ENCODE measurements at places on chromosomes 4 and X.

DNA sequence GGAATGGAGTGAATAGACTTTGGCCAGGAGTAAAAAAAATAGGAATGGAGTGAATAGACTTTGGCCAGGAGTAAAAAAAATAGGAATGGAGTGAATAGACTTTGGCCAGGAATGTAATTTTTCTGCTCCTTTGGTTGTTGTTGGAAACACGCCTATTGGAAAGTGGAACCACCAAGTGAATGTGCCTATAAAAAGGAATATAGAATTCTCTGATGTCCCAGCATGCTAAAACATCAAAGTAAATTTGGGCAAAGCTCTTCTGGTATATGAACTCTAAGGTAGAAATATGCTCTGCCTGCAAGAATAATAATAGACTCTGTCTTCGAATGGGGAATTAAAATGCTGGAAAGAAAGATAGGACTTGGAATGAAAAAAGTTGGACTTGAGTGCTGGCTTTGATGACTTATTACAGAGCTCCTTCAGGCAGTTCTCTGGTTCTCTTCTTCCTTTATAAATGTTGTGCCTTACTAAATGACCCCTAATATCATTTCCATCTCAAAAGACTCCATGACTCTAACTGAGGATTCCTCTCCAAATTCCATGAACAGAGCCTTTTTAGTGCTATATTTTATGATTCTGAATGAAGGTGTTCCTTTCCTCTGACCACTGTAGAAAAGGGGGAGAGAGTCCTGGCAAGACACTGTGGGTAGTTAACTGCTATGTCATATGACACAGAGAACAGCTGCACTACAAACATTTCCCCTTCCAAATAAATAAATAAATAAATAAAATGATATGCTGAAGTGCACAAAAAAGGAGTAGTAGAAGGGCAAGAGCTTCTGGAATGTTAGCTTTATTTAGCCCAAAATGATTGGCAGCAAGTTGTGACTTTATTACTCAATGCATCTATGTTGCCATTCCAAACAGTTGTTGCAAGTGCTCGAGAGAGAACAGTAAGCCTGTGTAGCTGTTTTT is 13.5 kb upstream of the GBA3 start:
- DNase-seq = no peak

DNA sequence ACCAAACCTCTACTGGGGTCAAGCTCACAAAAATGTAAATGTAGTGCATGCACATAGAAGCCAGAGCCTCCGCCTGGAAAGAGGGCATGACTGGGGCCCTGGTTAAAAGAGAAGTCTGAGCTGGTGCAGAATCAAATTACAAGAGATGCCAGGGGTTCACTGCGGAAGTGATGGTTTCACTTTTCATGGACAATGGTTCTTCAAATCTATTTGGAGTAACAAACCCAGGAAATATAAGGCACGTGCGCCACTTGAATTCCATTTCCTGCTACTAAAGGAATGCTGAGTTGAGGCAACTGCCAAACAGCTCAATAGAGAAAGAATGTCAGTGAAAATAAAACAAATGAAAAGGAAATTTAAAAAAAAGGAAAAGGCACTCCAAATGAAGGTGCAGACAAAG is 79.8 kb downstream of the FUNDC1 start:
- DNase-seq = peak; percentile 30

DNA sequence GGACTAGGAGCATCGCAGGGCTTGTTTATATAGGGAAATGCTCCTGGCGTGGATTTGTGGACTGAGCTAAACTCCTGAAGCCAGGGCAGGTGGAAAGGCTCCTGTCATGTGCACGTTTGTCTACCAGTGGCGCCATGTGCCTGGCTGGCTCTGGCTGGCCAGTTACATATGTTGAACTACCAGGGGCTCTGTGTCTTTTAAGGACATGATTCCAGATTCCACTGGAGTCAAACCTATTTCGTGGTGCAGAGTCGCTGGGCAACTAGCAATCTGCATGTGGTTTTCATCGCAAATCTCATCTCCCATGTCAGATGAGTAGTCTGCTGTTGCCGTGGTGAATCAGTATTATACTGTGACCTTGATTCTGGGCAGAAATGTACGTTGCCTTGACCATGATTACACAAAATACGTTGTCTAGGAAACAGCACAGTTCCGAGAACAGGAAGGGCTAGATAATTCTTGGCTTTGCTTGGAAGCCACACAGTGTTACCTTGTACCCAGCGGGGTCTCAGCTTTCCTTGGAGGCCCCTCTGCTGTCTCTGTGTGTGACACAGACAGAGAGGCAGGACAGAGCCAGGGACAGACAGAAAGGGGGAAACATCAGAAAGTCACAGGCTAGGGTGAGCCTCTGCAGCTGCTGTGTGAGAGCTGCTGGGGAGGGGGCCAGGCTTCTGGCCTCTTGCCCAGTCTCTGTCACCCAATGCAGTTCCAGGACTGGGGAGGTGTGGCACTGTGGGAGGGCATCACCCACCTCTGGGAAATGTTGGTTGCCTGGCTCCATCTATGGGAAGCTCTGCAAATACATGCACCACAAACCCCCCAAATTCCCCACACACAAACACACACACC is 19.2 kb downstream of the PNMA6E start:
- no peak for DNase-seq

GRCh38 chrX:43585922-43586321 is 70.2 kb upstream of the MAOA start:
- no peak for DNase-seq

GRCh38 chrX:7143941-7144525 is 3.5 kb upstream of the STS start:
- no peak for DNase-seq

- DNase-seq = no peak
Observed at GRCh38 chr4:182533964-182534363, 290.8 kb downstream of the TENM3 start.

- DNase-seq = no peak
Observed at GRCh38 chr4:9781343-9782135, at the start of gene DRD5. DRD5 (plus strand) TSS chr4:9781634; CDS start chr4:9782030, 396 bp downstream.

DNA sequence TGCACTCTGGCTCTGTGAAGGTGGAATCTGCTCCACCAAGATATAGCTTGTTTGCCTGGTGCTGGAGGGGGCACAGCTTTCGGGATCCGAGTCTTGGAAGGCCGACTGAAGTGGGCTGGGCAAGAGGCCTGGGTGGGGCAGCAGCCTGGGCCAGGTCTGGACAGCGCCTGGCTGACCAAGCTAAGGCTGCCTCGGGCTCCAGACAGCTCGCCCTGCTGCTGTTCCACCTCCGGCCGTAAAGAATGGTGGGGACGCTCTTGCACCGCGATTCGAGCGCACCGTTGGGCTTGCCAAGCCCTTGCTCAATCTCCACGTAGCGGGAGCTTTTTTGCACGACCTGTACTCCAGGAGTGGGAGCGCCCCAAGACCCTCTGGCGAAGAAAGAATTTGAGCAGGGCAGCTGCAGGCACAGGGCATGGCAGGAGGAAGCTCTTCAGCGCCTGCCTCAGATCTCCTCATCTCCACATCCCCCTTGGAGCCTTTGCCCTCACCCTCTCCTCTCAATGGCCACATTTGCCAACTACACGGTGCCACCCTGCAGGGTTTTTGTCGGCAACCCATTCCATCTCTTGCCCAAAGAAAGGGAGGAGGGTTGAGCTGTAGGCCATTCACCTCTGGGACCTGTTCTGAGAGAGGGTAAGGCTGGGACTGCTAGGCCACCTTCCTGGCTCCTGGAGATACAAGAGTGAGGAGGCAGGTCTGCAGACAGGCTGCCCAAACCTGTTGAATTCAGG is 18.9 kb downstream of the CNGA2 start:
- peak; percentile 30 for DNase-seq

- no peak for DNase-seq
Observed at GRCh38 chr4:113007151-113007550, 42.3 kb upstream of the ANK2 start.

- peak; percentile 79 for DNase-seq
Observed at GRCh38 chrX:41009850-41010846, 75.1 kb upstream of the USP9X start.

DNA sequence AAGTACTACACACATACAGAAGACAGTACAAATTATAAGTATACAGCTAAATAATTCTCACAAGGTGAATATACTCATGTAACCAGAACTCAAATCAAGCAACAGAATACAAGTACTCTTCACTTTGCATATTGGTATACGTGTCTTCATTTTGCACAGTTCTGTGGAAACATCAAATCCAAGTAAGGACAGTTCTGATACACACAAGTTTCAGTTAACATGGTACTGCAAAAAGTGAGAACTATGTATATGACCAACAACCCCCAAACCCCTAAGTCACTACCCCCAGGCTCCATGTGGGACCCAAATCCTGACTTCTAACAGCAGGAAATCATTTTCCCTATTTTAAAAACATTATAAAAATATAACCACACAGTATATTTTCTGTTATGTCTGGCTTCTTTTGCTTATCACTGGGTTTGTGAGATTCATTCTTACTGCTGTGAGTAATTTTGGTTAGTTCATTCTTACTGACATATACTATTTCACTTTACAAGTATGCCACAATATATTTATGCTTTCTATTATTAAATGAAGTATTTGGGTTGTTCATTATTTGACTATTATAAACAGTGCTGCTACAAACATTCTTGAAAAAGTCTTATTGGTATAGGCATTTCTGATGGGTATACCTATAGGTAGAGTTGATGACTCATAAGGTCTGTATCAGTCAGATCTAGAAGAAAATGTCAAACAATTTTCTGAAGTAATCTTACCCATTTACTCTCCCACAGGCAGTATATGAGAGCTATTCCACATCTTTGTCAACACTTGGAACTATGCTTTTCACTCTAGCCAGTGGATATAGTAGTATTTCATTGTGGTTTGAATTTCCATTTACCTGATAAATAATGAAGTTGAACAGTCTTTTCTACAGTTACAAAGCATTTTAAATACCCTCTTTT is 47.0 kb downstream of the SCLT1 start:
- no peak for DNase-seq

GRCh38 chrX:53294024-53294648 is 12.8 kb upstream of the IQSEC2 start:
- DNase-seq = no peak

- no peak for DNase-seq
Observed at GRCh38 chrX:16708016-16708415, 4.5 kb downstream of the CTPS2 start.

- DNase-seq = no peak
Observed at GRCh38 chrX:29067351-29067750, 480.1 kb downstream of the IL1RAPL1 start.

- no peak for DNase-seq
Observed at GRCh38 chr4:117692538-117692937, 341.7 kb upstream of the NDST3 start.

GRCh38 chrX:15718283-15718970 is 19.6 kb upstream of the CA5B start:
- no peak for DNase-seq

DNA sequence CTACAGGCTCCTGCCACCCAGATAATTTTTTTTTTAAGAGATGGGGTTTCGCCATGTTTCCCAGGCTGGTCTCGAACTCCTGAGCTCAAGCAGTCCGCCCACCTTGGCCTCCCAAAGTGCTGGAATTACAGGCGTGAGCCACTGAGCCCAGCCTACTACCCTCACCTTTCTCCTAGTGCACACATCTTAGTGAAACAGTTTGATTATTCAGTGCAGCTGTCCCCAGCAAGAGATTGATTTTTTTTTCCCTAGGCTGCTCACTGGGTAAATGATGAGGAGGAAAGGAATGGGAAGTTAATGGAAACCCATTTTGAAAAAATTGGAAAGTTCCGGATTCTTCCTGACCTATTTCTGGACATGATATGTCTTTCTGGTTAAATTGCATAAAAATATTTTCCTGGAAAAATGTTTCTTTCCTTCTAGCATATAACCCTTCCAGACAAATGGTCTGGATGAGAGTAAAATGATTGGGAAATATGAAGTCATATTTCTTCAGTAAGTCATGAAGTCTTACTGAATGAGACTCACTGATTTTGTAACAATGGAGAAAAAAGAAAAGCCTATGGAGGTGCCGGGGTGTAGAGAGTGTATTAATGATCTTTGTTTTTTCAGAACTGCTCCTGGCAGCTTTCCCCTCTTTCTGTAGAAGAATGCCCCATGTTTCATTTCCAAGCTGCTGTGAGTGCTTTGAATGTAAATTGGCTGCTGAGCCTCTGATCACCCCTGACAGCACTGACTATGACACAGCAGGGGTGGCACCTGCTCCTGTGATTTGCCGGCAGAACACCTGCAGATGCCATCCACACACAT is 19.5 kb upstream of the ZNF41 start:
- DNase-seq = no peak

GRCh38 chr4:175297965-175298565 is 379.9 kb downstream of the ADAM29 start:
- DNase-seq = no peak

DNA sequence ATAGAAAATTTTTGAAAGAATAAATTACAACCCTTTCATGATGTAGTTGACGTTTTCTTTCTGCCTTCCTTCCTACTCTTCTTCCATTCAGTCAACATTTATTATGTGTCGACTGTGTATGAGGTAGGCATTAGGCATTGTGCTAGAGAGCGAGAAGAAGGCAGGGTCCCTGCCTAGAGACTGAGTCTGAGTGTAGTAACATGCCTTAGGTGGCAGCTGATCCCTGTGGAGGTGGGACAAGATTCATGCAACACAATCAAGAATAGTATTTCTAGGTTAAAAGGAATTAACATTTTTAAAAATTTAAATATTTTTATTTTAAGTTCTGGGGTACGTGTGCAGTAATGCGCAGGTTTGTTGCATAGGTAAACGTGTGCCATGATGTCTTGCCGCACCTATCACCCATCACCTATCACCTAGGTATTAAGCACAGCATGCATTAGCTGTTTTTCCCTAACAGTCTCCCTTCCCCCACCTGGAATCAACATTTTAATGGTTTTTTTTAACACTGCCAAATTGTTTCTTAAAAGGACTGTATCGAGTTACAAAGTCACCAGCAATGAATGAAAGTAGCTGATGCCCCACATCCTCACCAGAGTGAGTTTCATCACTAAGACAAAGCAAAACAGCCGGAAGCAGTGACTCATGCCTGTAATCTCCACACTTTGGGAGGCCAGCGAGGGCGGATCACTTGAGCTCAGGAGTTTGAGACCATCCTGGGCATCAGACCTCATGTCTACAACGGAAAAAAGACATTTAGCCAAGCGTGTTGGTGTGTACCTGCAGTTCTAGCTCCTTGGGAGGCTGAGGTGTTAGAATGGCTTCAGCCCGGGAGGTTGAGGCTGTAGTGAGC is 84.0 kb downstream of the WWC2 start:
- DNase-seq = no peak

GRCh38 chr4:94537921-94538628 is 86.3 kb downstream of the PDLIM5 start:
- DNase-seq = no peak

DNA sequence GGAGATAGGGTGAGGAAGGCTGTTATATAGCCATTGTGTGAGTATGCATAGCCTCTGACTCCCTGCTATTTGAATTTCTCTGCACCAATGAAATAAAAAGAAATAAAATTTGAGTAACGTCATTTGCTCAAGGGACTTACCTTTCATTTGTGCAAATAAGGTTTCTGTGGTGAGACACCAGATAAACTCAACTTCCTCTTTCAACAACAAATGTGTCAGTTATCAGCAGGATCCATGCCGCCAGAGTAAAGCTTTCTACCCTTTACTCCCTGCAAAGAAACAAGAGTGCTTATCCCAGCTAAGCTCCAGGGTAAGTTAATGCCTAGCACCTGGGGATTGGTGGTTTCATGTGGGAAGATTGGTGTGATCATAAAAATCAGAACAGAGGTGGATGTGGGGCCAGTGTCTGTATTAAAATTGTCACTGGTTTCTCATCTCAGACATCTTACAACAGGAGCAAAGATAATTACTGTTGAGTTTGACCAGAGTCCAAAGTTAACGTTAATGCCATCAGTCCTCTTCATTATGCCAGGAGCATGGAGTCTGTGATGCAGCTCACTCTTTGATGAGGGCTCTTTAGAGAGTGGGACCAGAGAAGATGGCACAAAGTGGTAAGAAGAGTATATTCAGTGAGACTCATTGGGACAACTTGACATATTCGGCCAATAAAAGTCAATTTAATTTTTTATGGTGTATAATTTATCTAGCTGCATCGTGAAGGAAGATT is at the start of gene P2RY10:
P2RY10 (plus strand) TSS at position 206 of the 727 bp plus-strand sequence. CDS start 15,130 bp downstream, outside the sequence.
- DNase-seq = no peak
